ENCODE measurements at places on chromosomes 4 and X. TPM values are rescaled to one million over a fixed set of nuclear protein-coding genes. Genes with fewer than 3 reads are reported as not detected.

IL2 gene
- polyA plus RNA-seq, result not detected

PALLD gene
- 43.4 TPM for polyA plus RNA-seq

YY2 gene
- polyA plus RNA-seq, result 0.58 TPM

PPARGC1A gene
- polyA plus RNA-seq, result 22.8 TPM

CT47B1 gene
- not detected for polyA plus RNA-seq

TMEM150C gene
- 22.9 TPM for polyA plus RNA-seq

EVC2 gene
- polyA plus RNA-seq, result 1.6 TPM

EMCN gene
- 140 TPM for polyA plus RNA-seq

CLCN4 gene
- 2.4 TPM for polyA plus RNA-seq

SLC10A4 gene
- polyA plus RNA-seq, result not detected

USP17L18 gene
- polyA plus RNA-seq, result not detected

MAGEC1 gene
- polyA plus RNA-seq, result not detected

QRFPR gene
- 0.99 TPM for polyA plus RNA-seq

STK32B gene
- 18.1 TPM for polyA plus RNA-seq

RTL3 gene
- polyA plus RNA-seq, result not detected

CABS1 gene
- polyA plus RNA-seq, result not detected

COL4A5 gene
- polyA plus RNA-seq, result 11.9 TPM

TSPAN7 gene
- polyA plus RNA-seq, result 98.3 TPM

VCX3B gene
- polyA plus RNA-seq, result 0.60 TPM

NUDT10 gene
- 7.0 TPM for polyA plus RNA-seq

ABLIM2 gene
- 9.5 TPM for polyA plus RNA-seq

ACOX3 gene
- 10.1 TPM for polyA plus RNA-seq

IDH3G gene
- polyA plus RNA-seq, result 100 TPM

KLHL13 gene
- polyA plus RNA-seq, result 13.8 TPM

ASB12 gene
- 0.62 TPM for polyA plus RNA-seq

NCAPG gene
- polyA plus RNA-seq, result 0.19 TPM

IGSF1 gene
- polyA plus RNA-seq, result 2.0 TPM

ARHGAP36 gene
- polyA plus RNA-seq, result not detected

SMR3B gene
- not detected for polyA plus RNA-seq

CCNB3 gene
- polyA plus RNA-seq, result 0.41 TPM

ZFP92 gene
- polyA plus RNA-seq, result 0.47 TPM

OTUD4 gene
- polyA plus RNA-seq, result 5.6 TPM

IL21 gene
- not detected for polyA plus RNA-seq

CRLF2 gene
- polyA plus RNA-seq, result not detected

ARSJ gene
- polyA plus RNA-seq, result 3.6 TPM

SLC26A1 gene
- polyA plus RNA-seq, result 10.2 TPM

Data from kidney (tissue), 22 donors.